ENCODE measurements at places on chromosomes 1 and 21.

DNA sequence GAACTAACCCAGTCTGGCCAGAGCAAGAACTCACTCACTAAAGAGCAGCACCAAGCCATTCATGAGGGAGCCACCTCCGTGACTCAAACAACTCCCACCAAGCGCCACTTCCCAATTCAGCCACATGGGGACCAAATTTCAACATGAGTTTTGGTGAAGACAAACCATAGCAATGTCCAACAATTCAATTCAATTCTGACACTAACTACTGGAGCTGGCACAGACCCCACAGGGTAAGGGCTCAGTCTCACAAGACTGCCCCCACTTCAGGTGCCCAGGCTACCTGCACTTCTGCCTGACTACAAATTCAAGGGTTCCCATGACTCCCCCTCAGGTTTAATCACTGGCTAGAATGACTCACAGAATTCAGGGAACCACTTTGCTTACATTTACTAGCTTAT lies 48.8 kb upstream of the RAP1A start:
- DNase-seq, result peak; percentile 35

- DNase-seq, result no peak
Measured at GRCh38 chr1:167054946-167055630, 35.1 kb downstream of the GPA33 start.

DNA sequence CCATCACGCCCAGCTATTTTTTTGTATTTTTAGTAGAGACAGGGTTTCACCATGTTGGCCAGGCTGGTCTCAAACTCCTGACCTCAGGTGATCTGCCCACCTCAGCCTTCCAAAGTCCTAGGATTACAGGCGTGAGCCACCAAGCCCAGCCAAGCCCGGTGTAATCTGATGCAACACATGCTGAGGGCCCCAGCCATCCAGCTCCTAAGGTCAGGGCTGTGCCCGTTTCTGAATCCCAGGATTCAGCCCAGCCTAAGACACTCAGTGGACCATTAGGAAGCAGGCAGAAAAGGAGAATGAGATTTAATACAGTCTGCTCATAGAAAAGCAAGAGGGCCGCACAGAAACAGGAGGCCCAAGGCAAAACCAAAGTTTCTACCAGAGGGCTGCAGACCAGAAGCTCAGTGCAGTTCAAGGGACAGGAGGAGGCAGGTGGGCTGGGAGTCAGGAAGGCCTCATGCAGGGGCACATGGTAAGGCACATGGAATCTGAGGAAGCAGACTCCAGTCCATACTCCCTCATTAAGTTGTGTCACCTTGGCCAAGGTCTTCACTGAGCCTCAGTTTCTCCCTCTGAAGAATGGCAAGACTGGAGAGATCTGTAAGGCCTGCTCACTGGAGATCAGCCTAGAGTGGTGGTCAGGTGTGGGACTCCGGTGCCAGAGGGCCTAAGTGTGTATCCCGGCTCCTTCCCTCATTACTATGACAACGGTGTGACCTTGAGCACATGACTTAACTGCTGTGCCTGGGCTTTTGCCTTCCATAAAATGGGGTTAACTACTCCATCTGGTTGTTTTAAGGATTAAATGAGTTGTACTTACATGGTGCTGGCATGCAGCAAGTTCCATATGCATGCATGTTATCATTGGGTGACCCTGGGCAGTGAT lies 2.4 kb upstream of the ADAM15 start:
- no peak for DNase-seq

GRCh38 chr21:33980276-33980916 lies 64.8 kb upstream of the ATP5PO start:
- DNase-seq, result no peak

DNA sequence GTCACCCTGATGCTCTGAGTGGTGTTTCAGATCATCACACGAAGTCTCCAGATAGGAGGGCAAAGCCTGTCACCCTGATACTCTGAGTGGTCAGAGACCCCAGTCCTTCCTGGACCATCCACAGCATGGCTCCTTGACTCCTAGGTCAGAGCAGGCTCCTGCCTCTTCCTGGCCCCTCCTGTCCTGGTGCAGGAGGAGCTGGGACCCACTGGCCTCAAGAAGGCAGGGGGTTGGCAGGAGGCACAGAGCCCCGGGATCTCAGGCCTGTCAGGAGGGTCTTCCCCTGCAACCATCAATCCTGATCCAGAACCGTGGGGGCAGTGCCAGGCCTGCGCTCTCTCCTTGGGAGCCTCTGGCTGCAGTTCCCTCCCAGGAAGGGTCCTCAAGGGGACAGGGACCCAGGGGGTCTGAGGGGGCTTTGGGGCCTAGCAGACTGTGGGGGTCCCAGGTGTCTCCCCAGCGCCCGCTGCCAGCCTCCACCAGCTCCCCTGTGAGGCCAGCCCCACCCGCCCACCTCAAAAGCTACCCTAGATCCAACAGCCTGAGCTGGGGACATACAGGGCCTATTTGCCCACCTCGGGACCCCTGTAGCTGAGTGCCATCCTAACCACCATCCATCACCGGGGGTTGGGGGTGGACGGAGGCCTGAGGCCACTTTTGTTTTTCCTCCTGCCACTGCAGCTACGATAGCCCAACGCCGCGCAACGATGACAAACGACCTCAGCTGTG lies 27.5 kb downstream of the COL6A1 start:
- no peak for DNase-seq

- DNase-seq, result no peak
Measured at GRCh38 chr1:195462646-195463045, 1145.6 kb downstream of the KCNT2 start.

Measured in stimulated activated CD4-positive, alpha-beta T cell treated with anti-CD3 and anti-CD28 coated beads, Interleukin-4, amount 100 ng/mL, for 4 hours (primary cell).